Sigmoid colon (tissue), 7 donors: ENCODE measurements at places on chromosomes 11 and 22. TPM values are rescaled to one million over a fixed set of nuclear protein-coding genes. Genes with fewer than 3 reads are reported as not detected.

- H3K27ac ChIP-seq: no peak overlapping the region
- no peaks in the 10 kb centered on the region for H3K36me3 ChIP-seq
- no peaks in the 10 kb centered on the region for H3K27me3 ChIP-seq
- no peak overlapping the region for H3K4me3 ChIP-seq
Measured at GRCh38 chr22:49754696-49755630, 72.7 kb downstream of the BRD1 start.

DNA sequence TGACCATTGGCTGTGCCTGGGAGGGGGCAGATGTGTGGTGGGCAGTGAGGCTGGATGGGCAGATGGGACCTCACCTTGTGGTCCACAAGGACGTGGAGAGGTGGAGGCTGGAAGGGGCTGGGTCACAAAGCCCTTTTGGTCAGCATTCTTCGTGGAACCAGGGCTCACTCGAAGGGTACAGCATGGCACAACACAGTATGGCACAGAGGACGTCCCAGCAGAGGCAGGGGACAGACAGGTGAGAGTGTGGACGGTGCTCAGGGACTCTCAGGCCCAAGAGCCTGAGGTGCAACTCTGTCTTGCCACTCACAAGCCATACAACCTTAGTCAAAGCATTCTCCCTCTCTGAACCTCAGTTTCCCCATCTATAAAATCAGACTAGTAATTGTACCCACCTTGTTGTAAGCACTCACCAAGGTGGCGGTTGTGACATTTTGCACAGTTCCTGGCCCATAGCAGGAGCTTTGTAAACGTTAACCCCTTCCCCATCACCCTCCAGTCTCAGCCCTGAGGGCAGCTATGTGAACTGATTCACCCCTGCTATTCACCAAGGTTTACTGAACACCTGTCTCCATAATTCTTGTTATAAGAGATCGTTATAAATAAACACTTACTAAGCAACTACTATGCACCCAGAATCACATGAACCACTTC lies 11.6 kb upstream of the TSKU start:
- H3K4me1 ChIP-seq: peaks cover 24% of the 10 kb centered on the region
- H3K27me3 ChIP-seq: no peaks in the 10 kb centered on the region
- H3K36me3 ChIP-seq: no peaks in the 10 kb centered on the region
- H3K27ac ChIP-seq: peak overlapping the region; percentile 76
- DNase-seq: peak; percentile 62
- no peak overlapping the region for H3K4me3 ChIP-seq

- DNase-seq: no peak
- no peaks in the 10 kb centered on the region for H3K36me3 ChIP-seq
- H3K27ac ChIP-seq: no peak overlapping the region
- no peaks in the 10 kb centered on the region for H3K4me1 ChIP-seq
- H3K27me3 ChIP-seq: no peaks in the 10 kb centered on the region
Measured at GRCh38 chr11:128374026-128374425, 213.3 kb downstream of the ETS1 start.

GRCh38 chr11:79110321-79110720 lies 330.5 kb downstream of the TENM4 start:
- no peaks in the 10 kb centered on the region for H3K27me3 ChIP-seq
- H3K36me3 ChIP-seq: no peaks in the 10 kb centered on the region
- H3K4me1 ChIP-seq: no peaks in the 10 kb centered on the region
- DNase-seq: no peak
- H3K27ac ChIP-seq: no peak overlapping the region

GRCh38 chr11:125494561-125494960 lies 1.5 kb downstream of the FEZ1 start:
- no peaks in the 10 kb centered on the region for H3K27me3 ChIP-seq
- H3K4me1 ChIP-seq: no peaks in the 10 kb centered on the region

DNA sequence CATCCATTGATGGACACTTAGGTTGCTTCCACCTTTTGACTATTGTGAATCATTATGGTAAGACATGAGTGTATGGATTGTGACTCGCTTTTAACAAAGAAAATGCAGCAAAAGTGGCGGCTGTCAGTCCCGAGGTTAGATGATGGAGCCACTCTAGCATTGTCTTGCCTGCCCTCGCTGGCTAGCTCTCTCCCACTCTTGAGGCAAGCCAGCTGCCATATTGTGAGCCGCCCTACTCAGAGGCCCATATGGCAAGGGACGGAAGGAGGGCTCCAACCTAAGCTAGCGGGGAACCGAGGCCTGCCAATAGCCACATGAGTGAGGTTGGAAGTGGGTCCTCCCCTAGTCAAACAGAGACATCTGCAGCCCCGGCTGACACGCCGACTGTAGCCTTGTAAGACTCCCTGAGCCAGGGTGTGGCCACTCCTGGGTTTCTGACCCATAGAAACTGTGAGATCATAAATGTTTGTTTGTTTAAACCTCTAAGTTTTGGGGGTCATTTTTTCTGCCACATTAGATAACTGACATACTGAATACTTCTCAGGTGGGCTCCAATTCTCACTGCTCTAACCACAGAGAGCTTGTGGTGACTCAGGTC lies 160.2 kb downstream of the LDLRAD3 start:
- H3K27me3 ChIP-seq: no peaks in the 10 kb centered on the region
- no peak overlapping the region for H3K4me3 ChIP-seq
- DNase-seq: no peak

GRCh38 chr11:13837286-13837685 lies 125.2 kb upstream of the SPON1 start:
- H3K36me3 ChIP-seq: no peaks in the 10 kb centered on the region
- H3K4me1 ChIP-seq: no peaks in the 10 kb centered on the region
- H3K27ac ChIP-seq: no peak overlapping the region
- no peak overlapping the region for H3K4me3 ChIP-seq

DNA sequence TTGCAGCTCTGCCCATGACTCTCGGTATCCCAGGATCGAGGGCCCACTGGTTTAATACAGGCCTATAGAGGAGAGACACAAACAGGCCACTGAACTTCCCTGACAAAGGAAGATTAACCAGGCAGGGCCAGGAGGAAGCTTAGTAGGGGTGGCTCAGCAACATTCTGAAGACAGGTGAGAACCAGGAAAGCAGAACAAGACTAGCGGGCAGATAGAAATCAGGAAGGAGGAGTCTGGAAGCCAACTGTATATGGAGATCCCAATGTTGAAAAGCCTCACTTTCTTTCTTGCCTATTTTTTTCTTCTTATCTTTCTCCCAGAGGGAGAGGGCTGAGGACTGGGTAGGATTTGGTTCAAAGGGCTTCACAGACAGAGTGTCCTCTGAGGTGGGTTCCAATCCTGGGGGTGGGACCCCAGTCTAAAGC lies 5.4 kb downstream of the PI4KA start:
- H3K27ac ChIP-seq: no peak overlapping the region
- no peaks in the 10 kb centered on the region for H3K4me1 ChIP-seq
- no peak overlapping the region for H3K4me3 ChIP-seq
- no peaks in the 10 kb centered on the region for H3K27me3 ChIP-seq

DNA sequence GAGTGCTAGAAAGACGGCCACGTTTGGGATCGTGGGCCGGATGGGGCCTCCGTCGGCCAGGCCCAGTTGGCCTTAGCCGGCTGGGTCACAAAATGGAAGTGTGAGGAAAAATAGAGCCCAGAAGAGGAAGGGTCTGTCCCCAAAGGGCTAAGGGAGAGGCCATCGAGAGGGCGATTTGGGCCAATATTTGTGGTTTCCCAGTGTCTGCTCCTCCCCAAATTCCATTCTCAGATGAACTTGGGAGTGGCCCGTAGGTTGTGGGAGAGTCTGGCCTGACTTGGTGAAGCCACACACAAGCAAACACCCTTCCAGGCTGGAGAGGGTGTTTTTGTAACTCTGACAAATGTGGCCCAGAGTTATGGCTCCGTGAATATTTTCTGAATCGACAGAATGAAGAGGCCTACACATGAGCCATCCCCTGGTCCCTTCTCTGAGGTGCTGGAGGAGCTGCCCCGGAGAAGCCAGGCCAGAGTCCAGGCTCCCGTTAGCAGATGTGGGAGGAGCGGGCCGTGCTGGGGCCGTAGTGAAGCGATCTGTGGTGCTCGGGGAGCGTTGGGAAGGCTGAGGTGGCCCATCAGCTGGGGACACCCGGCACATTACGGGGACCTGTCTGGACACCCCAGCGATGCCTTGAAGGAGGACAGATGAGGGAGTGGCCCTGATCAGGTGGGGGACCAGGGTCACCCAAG lies 73.5 kb upstream of the PPARA start:
- peaks cover 68% of the 10 kb centered on the region for H3K4me1 ChIP-seq
- no peaks in the 10 kb centered on the region for H3K36me3 ChIP-seq
- H3K27ac ChIP-seq: peak overlapping the region; percentile 99
- DNase-seq: peak; percentile 84

DNA sequence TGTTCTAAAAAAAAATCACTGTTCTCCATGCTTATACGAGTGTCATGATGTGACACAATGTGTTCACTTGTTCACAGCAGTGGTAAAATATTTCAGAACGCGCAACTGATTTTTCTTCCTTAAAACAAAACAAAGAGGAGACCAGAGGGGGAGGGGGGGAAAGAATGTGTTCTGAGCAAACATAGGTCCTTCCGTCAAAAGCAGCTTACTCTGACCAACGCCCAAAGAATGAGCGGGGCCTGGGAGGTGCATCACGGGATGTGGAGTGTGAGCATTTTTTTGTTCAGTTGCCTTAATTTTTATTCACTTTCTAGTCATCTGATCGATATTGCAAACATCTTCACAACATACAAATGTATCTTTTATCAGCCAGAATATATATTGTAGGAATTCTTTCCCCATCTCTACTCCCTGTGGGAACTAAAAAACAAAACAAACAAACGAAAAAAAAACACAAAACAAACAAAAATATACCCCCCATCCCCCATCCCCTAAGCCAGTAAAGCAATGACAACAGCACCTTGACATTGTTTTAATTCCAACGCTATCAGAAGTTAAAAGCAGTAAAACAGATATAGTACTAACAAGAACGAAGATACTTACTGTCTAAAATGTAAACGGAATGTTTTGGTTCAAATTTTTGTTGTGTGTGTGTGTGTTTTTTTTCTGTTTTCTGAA lies 43.3 kb downstream of the BDNF start:
- no peaks in the 10 kb centered on the region for H3K27me3 ChIP-seq
- no peaks in the 10 kb centered on the region for H3K36me3 ChIP-seq
- no peak for DNase-seq
- H3K4me3 ChIP-seq: no peak overlapping the region
- no peak overlapping the region for H3K27ac ChIP-seq
- H3K4me1 ChIP-seq: no peaks in the 10 kb centered on the region

GRCh38 chr11:2477254-2477653 lies 32.4 kb downstream of the KCNQ1 start:
- no peak overlapping the region for H3K4me3 ChIP-seq
- H3K36me3 ChIP-seq: no peaks in the 10 kb centered on the region
- H3K4me1 ChIP-seq: no peaks in the 10 kb centered on the region
- H3K27ac ChIP-seq: no peak overlapping the region

- no peak for DNase-seq
- H3K36me3 ChIP-seq: no peaks in the 10 kb centered on the region
- H3K4me1 ChIP-seq: peaks cover 19% of the 10 kb centered on the region
- no peak overlapping the region for H3K4me3 ChIP-seq
- H3K27me3 ChIP-seq: no peaks in the 10 kb centered on the region
- H3K27ac ChIP-seq: no peak overlapping the region
Measured at GRCh38 chr11:115848611-115849010, 344.4 kb upstream of the CADM1 start.

DNA sequence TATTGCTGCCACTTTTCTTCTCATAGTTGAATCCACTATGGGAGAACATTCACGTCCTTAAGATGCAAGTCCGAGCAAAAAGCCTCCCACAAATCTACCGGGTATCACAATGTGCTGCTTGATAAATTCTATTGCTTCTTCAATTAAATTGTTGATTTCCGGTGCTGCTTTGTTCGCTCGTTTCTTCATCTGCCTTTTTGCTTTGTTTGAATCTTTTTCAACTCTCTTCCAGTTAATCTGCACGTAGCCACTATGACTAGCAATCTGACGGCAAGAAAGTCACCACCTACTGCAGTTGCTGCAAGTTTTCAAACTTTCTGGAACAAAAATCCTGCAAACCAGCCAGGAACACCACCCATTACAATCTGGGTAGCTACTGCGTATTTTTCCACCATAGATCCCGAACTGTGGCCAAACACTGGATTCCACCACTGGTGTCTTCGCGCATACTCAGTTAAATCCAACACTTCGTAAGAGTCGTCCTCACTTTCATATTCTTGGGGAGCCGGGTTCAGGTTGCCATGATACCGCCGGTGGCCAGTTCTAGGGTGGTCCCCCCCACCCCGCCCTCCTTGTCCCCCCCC lies 59.1 kb downstream of the CLMP start:
- H3K4me1 ChIP-seq: peaks cover 54% of the 10 kb centered on the region
- no peaks in the 10 kb centered on the region for H3K36me3 ChIP-seq
- H3K27ac ChIP-seq: peak overlapping the region; percentile 45
- H3K27me3 ChIP-seq: no peaks in the 10 kb centered on the region
- no peak for DNase-seq

- DNase-seq: peak; percentile 33
- H3K4me1 ChIP-seq: peaks cover 27% of the 10 kb centered on the region
- H3K36me3 ChIP-seq: no peaks in the 10 kb centered on the region
- no peaks in the 10 kb centered on the region for H3K27me3 ChIP-seq
- no peak overlapping the region for H3K4me3 ChIP-seq
Measured at GRCh38 chr11:122750049-122750448, 88.3 kb upstream of the CRTAM start.

DNA sequence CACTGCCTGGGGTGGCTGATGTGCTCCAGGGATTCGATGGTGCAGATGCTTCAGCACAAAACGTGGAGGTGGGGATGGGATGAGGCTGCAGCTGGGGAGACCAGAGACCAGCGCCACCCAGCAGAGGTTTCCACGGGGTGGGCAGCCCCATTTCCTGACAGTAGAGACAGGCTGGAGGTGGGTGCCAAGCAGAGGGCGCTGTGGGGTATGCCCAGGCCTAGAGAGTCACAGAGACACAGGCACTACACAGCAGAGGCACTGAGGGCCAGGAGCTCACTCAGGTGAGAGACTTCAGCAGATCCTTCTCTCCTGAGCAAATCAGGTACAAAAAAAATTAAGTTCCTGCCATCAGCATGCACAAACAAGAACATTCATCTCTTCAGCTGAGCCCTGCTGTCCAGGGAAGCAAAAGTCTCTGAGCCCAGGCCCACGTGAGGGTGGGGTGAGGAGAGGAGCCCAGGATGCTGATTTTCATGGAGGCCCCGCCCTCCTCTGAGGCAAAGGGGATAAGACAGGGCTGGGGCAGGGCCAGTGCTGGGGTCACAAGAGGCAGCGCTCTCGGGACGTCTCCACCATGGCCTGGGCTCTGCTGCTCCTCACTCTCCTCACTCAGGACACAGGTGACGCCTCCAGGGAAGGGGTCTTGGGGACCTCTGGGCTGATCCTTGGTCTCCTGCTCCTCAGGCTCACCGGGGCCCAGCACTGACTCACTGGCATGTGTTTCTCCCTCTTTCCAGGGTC lies 53.1 kb downstream of the GGTLC2 start:
- no peaks in the 10 kb centered on the region for H3K4me1 ChIP-seq
- H3K27me3 ChIP-seq: no peaks in the 10 kb centered on the region
- H3K36me3 ChIP-seq: no peaks in the 10 kb centered on the region
- H3K27ac ChIP-seq: no peak overlapping the region
- no peak overlapping the region for H3K4me3 ChIP-seq

Gene ASRGL1
- total RNA-seq: 4.8 TPM

Gene SCGB1A1
- not detected for total RNA-seq

Gene DEFB131B
- total RNA-seq: not detected

Gene ESAM
- total RNA-seq: 4.6 TPM

Gene USP47
- 105 TPM for total RNA-seq
